ENCODE measurements at places on chromosomes 7 and 10. TPM values are rescaled to one million over a fixed set of nuclear protein-coding genes. Genes with fewer than 3 reads are reported as not detected.

GRCh38 chr10:110746254-110746826 is 102.2 kb downstream of the RBM20 start:
- no peak for DNase-seq

- no peak for DNase-seq
Measured at GRCh38 chr7:7529328-7529727, 6.3 kb downstream of the COL28A1 start.

The PVRIG gene
- 0.13 TPM for total RNA-seq

The STX1A gene
- 2.9 TPM for total RNA-seq

- DNase-seq, result no peak
Measured at GRCh38 chr10:31709028-31709427, 219.6 kb downstream of the ARHGAP12 start.

GRCh38 chr7:53383131-53383530 is 347.7 kb downstream of the POM121L12 start:
- no peak for DNase-seq

The NEUROD6 gene
- not detected for total RNA-seq

The ACSM6 gene
- 7.7 TPM for total RNA-seq

The RAPGEF5 gene
- total RNA-seq, result 47.7 TPM

GRCh38 chr10:57145548-57145947 is 784.5 kb upstream of the ZWINT start:
- DNase-seq, result no peak

The FXYD4 gene
- total RNA-seq, result not detected

DNA sequence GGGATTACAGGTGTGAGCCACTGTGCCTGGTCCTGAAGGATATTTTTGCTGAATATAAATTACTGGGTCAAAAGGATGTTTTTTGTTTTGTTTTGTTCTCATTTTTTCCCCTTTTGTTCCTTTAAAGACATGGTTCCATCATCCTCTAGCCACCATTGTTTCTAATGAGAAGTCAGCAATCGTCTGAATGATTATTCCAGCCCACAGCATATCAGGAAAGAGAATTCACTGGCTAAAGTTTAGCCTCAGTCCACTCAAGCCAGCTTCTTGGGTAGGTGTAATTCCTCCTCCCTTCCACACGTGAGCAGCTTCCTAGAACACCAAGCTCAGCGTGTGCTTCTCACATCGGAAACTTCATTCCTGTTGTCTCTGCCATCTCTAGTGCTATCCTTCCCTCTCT is 112.8 kb upstream of the INSIG1 start:
- DNase-seq, result no peak

GRCh38 chr7:80047856-80048459 is 86.7 kb upstream of the GNAI1 start:
- no peak for DNase-seq

GRCh38 chr10:27448921-27449320 is 55.2 kb upstream of the RAB18 start:
- DNase-seq, result no peak

DNA sequence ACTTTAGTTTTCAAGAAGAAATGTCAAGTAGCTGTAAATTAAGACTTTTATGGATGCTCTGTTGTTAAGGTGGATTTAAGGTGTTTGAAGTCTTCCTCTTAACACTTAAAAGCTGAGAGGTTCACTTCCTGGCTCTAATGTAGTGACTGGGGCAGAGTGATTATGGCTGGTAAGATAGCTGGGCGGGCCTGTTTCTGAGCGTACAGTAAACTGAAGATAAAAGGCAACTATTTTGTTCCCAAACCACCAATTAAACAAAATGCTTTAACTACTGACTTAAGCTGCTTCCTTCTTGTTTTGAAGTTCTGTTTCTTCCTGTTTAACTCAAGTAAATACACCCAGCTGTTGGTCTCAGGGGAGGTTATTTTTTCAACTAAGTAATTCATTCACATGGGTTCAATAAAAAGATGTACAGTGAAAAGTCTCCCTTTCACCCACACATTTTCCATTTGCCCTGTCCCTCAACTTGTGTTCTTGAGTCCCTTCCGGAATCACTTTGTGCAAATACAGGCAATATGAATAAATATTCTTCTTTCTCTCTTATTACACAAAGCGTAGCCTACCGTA is 19.3 kb downstream of the VWA2 start:
- no peak for DNase-seq

DNA sequence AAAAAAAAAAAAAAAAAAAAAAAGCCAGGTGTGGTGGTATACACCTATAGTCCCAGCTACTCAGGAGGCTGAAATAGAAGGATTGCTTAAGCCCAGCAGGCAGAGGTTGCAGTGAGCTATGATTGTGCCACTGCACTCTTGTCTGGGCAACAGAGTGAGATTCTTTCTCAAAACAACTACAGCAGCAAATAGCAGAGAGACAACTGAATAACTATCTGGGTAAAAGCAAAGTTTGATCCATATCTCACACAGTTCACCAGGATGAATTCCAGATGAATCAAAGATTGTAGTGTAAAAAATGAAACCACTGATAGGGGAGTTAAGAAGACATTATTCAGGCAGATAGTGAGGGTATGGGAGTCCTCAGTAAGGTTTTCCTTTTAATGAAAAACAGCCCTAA is 11.4 kb upstream of the NUB1 start:
- DNase-seq, result no peak

DNA sequence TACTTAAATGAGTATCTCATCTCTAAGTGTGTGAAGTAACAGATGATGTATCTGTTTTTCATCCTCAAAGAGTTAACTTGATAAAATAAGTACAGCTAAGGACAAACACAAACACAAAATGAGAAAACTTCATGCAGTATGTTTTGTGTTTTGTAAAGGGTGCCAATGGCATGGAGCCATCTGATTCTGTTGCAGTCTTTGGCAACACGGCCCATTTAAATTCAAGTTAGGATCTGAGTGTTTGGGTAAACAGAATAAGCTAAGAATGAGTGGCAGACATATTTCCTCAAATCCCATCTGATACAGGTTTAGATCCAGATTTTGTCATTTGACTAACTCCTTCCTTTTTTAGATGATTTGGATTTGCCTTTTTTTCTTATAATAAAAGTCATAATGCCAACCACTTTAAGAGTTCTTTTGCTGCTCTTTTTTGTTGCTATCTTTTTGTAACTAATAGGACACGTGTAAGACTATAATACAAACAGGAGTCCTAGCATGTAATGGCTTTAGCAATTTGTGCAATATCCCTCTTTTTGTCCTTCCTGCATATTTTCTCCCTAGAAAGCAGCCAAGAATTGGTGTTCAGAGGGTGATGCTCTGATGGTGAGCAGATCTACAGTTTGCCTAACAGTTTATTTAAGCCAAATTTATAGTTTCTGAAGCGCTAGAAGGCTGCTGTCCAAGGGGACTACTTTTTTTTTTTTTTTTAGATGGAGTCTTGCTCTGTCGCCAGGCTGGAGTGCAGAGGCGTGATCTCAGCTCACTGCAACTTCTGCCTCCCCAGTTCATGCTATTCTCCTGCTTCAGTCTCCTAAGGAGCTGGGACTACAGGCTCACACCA is 18.9 kb upstream of the ACTA2 start:
- no peak for DNase-seq

DNA sequence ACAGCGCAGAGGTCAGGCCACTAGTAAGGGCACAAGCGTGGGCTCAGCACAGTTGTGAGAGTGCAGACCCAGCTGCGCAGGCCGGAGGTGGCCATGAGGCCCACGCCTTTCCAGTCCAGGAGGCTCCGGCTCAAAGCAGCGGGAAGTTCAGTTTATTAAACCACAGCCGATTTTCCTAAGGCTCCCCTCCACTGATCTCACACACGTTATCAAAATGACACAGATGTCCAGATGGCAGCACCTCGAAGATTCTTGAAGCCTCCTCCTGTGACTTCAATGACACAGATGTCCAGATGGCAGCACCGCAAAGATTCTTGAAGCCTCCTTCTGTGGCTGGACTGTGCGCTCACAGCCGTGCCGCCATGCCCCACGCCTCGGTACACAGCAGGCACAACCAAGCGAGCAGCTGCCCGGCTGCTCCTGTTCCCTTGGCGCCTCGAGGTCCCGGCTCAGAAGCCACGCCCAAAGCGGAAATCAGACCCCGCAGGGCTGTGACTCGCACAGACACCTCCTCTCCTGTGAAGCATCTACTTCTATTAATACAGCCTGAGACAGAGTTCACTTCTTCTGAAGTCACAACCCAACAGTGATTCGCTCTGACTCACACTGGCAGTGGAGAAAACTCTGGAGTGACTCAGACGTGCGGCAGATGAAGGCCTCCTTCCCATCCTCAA is 122.7 kb downstream of the MAD1L1 start:
- DNase-seq, result no peak

The PARP12 gene
- 18.5 TPM for total RNA-seq

DNA sequence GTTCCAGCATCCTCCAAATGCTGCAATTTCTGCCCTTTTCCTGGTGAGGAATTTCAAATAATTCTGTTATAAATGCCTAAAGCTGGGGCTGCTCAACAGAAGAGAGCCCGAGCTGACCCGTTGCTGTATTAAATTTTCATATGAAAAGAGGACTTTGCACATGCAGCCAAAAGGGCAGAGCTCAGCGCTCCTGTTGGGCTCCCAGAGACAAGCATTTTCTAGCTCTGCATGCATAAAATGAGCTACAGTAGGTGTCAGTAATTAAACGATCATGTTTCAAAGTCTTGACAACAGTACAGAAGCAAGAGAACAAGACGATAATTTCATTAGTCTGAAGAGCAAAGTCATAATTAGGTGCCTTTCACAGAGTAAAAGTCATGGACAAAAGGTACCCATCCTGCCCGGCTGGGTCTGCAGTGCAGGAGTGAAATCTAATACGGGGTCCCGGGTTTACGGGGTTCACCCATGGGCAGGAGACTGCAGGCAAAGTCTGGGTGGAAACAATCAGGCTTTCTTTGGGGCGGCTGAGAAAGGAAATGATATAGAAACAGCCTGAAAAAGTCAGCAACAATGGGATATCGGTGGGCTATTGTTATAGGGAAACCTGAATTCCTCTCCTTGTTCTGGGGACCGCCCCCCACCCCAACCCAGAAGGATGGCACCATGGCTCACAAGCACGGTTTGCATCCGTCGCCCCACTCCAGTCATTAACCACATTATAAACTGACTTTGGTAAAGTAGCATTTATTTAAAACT is 66.0 kb downstream of the EBF3 start:
- no peak for DNase-seq

- DNase-seq, result no peak
Measured at GRCh38 chr10:22049635-22050034, 46.1 kb upstream of the DNAJC1 start.

DNA sequence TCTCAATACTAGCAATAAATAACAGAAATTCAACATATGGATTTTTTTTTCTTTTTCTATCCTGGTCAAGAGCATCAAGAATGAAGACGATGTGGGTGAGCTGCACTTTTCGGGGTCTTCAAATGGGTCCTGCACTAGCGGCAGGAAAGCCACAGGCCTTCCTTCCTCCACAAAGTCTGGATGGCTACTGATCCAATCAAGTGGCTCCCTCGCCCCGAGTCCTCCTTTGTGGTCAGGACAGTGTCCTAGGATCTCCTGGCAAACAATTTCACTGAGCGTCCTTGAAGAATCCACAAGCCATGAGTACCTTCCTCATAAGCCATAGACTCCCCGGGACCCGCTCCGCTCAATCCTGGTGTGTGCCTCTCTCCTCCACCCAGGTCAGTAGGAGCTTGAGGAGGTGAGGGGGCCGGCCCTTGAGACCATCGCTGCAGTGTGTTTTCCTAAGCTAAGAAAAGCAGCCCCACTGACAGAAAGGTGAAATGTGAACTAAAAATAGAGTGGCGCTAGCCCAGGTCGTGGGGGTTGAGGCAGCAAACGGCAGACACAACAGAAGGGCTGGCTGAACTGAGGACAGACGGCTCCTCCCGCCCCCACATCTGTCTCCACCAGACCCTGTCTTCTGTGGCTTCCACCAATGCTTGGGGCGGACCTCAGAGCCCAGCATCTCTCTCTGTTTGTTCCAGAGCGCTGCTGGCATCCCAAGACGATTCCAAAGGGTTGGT is 202.3 kb downstream of the HERPUD2 start:
- DNase-seq, result no peak

The FAM25G gene
- 41.4 TPM for total RNA-seq

The SUN3 gene
- not detected for total RNA-seq

DNA sequence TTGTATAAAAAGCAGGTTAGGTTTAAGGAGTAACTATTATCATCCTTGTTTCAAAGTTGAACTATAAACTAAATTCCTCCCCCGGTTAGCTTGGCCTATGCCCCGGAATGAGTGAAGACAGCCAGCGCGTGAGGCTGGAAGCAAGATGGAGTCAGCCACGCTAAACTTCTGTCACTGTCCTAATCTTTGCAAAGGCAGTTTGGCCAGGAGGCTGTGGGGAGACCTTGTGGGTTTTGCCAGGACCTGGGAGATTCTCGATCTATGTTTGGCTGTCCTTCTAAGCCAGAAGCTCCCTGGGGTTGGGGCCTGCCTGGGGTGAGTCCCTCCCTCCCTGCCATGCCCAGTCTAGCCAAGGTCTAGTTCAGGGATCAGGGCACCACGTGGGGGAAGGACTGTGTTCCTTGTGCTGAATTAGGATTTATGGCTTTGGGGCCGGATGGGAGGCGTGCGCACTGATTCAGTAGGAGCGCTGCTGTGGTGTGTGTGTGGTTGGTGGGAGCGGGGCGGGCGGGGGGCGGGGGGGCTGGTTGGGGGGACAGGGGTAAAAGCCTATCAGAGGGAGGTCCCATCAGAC is 871 bp upstream of the GTF2IRD1 start:
- no peak for DNase-seq

The RBP3 gene
- not detected for total RNA-seq

DNA sequence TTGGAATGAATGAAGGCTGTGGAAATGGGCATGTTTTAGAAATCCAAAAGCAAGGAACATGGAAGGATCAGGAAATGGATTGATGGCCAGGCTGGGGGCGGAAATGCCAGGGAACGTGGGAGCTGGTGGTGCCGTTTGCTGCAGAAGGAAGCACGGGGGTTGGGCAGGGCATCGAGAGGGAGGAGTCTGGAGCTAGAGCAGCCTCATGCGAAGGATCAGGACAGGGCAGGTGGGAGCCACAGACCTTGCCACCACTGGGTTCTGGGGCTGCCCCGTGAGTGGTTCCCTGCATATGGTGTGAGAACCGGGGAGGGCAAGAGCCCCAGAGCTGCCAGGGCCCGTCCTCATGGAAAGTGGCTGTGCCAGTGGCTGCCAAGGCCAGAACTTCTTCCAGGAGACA is 193.8 kb upstream of the ZNF32 start:
- no peak for DNase-seq

The LIPF gene
- total RNA-seq, result not detected

DNA sequence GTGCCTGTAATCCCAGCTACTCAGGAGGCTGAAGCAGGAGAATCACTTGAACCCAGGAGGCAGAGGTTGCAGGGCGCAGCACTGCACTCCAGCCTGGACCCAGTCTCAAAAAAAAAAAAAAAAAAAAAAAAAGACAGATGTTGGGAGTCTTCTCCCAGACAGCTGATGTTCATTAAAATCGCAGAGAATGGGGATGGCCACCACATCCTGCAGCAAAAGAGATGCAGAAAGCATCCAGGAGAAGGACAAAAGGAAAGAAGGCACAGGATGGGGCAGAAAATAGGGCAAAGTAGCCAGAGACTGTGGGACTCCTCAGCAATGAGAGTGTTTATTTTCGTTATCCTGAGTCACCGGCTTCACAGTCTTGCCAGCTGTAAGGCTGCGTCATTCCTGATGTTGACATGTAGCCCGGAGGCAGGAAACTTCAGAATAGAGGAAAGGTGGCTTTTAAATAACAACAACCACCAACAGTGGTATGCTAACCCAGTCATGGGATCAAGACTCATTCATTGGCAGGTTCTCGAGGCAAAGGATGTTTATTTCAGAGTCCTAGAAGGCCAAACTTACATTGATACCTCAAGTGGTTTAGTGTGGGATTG is 149.5 kb upstream of the SVIL start:
- peak; percentile 93 for DNase-seq

Measured in lower leg skin (tissue), 4 donors.